ENCODE measurements at places on chromosomes 1 and 21.

GRCh38 chr1:99786751-99787501, 20.5 kb upstream of the FRRS1 start:
- DNase-seq, result no peak

DNA sequence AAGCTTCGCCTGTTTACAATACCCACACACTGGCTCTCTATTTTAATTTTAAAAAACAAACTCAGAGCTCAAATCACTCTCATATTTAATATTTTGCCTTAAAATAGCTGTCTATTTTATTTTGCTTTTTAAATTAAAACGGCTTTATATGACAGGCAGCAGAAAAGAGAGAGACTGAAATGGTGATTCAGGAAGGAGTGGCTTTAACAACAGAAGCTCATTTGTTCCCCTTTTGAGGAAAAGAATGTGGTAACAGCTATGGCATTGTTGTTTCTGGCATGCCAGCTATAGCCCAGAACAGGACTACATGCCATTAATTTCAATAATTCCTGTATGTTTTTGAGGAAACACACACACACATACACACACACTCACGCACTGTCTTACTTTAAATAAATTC, 234.2 kb upstream of the PTBP2 start:
- DNase-seq, result no peak

- DNase-seq, result peak; percentile 84
Observed at GRCh38 chr1:10451287-10451686, 1.5 kb downstream of the CORT start.

DNA sequence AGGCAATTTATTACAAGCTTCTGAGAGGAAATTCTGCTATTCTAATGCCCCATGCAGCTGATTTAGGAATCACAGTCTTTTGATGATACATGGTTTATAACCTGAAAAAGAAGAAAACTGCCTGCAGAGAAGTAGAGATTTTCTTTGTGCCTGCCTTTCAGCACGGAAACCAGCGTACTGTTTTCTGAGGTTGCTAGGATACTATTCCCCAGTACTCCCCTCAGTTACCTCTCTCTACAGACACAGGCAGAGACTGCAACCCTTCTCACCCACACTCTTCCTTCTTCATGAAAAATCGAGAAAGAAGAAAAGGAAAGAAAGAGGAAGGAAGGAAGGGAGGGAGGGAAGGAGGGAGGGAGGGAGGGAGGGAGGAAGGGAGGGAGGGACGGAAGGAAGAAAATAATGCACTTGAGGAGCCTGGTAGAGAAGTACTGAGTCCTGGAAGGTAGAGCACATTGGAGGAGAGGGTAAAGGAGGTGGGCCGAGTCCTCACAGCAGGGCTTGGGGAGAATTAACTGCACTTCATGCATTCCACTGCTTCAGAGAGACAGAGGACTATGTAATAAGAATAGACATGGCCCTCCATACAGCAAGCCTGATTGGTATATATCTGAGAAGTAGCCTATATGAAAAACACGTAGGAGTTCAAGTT, 21.9 kb downstream of the RGS2 start:
- DNase-seq, result no peak

DNA sequence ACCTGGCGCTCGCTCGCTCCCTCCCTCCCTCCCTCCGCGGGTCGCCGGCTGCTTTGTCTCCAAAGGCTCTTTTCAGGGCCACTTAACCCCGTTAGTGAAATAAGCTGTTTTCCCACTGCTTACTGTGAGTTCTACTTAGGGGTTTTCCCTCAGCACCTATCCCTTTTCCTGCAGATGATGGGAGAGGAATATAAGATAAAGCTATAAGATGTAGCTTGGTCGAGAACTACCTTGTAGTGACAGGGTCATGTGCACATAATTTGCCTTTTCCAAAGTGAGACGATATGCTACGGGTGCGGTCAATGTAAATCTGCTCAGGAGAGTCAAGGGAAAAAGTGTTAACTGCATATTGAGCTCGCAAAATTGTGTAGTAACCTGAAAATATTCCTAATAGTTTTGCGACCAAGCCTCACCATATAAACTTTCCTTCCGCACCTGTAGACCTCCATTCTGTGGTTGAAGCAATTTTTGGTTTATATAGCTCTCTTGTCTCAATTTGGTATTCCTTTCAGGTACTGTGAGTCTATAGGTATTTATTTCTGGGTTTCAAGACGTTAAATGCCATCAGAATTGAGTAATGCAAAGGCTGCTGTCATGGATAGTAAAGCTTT, 55.8 kb upstream of the BOLA1 start:
- DNase-seq, result no peak

- DNase-seq, result no peak
Observed at GRCh38 chr21:23452384-23453083, 2154.7 kb downstream of the MRPL39 start.

All from EH (cell line).